Left hindlimb (tissue), 1 donor: ENCODE measurements at places on chromosomes 5 and 9.

- no peak for DNase-seq
These were observed 38.0 kb downstream of the RIGI start for GRCh38 chr9:32487981-32488380.

GRCh38 chr9:70525519-70525918 lies 111.1 kb upstream of the KLF9 start:
- no peak for DNase-seq

GRCh38 chr9:4211806-4212205 lies 88.1 kb downstream of the GLIS3 start:
- DNase-seq, result no peak

- no peak for DNase-seq
These were observed 1.7 kb downstream of the NELFB start for GRCh38 chr9:137256856-137257255.

GRCh38 chr5:35151146-35151920 lies 79.0 kb downstream of the PRLR start:
- DNase-seq, result no peak

DNA sequence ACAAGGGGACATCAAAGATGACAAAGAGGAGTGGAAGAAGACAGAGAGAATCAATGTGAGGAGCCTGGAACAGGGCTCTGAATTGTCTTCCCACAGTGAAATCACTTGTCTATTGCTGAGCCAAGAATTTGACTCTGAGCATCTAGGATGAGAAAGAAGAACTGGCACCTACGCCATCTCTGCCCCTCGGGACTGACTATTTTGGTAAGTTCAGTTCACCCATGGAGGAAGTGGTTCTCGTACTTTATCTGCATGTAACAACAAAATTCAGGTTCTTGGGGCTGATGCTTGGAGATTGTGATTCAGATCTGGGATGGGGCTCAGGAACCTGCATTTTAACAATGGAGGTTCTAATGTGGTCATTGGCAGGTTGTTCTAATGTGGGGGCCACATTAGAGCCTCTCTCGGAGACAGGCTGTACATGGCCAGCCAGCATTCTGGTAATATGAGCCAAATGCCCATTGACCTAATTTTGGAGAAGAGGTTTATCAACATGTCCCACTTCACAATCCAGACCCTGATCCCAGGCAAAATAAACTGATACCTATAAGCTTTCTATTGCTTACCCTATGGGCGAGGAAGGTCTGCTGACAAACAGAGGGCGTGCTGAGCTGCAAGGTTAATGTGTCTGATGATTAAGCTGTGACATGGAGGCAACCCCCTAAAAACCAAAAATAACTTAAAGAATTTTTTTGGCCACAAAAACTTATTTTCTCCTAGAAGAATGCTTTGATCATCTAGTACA lies 2.7 kb upstream of the IL12B start:
- no peak for DNase-seq

- DNase-seq, result no peak
These were observed 35.1 kb downstream of the FAM13B start for GRCh38 chr5:137997726-137998213.

GRCh38 chr5:25412116-25412661 lies 767.4 kb upstream of the CDH10 start:
- no peak for DNase-seq

DNA sequence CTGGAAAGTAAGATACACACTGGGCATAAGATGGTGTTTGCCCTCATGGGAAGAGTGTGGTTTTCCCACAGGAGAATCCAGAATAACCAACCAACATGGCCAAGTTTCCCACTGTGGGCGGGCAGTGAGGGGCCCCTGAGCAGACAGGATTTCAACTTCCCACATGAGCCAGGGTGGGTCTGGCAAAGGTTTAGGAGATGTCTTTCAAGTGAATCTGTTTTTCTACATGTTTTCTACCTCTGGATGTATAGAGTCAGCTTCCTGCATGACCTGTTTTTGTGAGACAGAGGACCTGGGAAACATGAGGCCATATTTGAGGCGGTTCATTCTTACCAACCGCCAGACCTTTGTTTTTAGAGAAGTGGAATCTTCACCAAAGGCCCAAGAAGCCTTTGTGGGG lies 100.5 kb downstream of the TLE4 start:
- no peak for DNase-seq

GRCh38 chr5:106399391-106399790 lies 1271.3 kb downstream of the EFNA5 start:
- DNase-seq, result no peak
